Uterus (tissue), 4 donors: ENCODE measurements at places on chromosomes 1 and 21. TPM values are rescaled to one million over a fixed set of nuclear protein-coding genes. Genes with fewer than 3 reads are reported as not detected.

The RAB3B gene
- not detected for total RNA-seq

GRCh38 chr1:172646653-172647052, 12.2 kb upstream of the FASLG start:
- no peak for DNase-seq

DNA sequence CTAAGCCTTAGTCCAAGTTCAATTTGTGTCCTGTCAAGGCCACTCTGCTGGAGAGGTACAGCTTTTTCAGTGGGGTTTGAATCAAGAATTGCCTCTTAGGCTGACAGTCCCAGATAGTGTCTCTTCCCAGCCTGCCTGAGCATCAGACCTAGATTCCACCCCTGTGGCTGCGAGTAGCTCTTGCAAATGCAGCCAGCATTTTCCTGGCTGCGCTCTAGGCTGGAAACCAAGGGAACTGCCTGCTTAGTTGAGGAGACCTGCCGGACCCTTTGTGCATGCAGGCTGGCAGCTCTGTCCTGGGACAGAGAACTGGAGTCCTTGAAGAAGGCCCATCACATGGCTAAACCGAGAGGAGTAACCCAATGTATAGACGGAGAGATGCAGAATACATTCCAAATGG, 293.7 kb downstream of the PCP4 start:
- DNase-seq, result no peak

- no peak for DNase-seq
These were observed 47.8 kb downstream of the BRWD1 start for GRCh38 chr21:39265603-39266002.

DNA sequence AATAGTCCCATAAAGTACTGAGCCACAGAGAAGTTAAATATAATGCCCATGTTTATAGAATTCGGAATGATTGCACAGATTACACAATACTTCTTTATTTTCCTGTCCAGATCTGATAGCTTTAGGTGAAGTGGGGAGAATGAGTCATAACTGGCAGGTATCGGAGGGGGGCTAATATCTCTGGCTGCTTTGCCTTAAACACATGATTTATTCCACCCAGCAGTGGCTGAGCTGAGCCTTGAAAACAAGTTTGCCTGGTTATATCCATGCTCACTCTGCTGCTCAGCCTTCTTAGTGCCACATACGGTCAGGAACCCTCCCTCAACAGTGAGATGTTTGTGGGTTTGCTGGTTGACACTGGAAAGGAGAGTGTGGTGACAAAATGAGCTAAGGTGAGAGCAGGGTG, 119.7 kb upstream of the ZNF648 start:
- DNase-seq, result no peak

GRCh38 chr21:40243685-40244084, 376.4 kb downstream of the PCP4 start:
- no peak for DNase-seq

DNA sequence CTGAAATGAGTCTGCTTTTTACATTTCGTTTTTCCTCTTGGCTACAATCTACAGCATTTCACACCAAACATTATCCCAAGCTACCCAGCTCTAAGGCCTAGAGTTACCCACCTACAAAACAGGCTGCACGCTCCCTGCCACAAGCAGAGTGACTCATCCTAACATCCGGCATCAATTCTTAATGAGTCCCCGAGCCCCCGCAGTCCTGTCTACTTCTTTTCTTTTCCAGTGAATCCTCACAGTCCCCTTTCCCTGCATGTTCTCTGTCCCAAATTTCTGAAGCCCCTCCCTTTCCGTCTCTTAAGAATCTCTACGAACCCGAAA, 650 bp downstream of the PCNX2 start:
- no peak for DNase-seq

- no peak for DNase-seq
These were observed 1150.9 kb downstream of the MRPL39 start for GRCh38 chr21:24456358-24456757.

GRCh38 chr1:238710697-238711096, 675.7 kb upstream of the CHRM3 start:
- no peak for DNase-seq

- DNase-seq, result no peak
These were observed 658.7 kb upstream of the CHRM3 start for GRCh38 chr1:238727670-238728069.

The CR1L gene
- not detected for total RNA-seq
